ENCODE measurements at places on chromosomes 6 and 20.

GRCh38 chr20:62723768-62724450 is 15.3 kb downstream of the NTSR1 start:
- no peak for DNase-seq

DNA sequence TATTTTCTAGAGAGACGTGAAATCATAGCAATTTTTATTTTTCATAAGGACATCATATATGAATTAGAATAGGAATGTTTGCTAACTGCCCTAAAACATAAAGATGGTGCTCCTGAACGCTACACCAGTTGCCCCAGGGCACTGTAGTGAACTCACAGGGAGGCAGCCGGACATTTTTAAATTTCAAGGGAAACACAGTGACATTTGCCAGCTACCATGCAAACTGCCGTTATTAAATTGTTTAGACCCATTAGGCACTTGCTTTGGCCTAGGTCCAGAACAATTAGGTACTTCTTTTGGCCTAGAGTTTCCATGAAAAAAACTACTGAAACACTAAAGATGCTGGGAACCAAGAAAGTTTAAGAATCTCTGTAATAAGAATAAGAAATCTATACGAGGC is 24.9 kb upstream of the CFAP206 start:
- no peak for DNase-seq

DNA sequence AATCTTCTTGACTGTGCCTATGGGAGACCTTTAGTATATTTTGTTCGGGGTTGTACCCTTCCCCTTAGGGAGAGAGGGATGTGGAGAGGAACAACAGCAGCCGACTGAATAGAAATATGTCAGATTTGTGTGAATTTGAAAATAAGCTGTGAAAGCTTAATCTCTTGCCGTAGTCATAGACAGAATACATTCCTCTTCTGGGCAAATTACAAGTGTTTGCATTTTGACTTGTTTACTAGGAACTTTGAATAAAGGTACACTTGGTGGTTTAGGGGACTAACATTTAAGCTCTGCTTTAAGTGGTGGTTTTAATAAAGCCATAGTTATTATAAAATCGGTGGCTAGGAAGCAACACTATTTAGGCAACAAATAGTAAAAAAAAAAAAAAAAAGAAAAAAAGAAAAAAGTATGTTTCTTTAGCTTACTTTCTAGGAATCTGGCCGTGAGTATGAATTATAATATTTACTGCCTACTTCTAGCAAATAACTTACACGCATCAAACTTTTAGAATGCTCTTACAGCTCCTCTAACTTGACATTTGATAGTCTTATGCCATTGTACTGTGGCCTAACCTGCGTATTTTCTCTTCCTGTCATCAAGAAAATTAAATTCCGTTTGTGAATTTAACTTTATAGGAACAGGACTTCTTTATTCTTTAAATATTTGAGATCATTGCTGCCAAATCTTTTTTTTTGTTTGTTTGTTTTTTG is 65.1 kb downstream of the ZBTB2 start:
- DNase-seq: no peak

GRCh38 chr20:62061851-62062423 is 3.7 kb downstream of the TAF4 start:
- no peak for DNase-seq

DNA sequence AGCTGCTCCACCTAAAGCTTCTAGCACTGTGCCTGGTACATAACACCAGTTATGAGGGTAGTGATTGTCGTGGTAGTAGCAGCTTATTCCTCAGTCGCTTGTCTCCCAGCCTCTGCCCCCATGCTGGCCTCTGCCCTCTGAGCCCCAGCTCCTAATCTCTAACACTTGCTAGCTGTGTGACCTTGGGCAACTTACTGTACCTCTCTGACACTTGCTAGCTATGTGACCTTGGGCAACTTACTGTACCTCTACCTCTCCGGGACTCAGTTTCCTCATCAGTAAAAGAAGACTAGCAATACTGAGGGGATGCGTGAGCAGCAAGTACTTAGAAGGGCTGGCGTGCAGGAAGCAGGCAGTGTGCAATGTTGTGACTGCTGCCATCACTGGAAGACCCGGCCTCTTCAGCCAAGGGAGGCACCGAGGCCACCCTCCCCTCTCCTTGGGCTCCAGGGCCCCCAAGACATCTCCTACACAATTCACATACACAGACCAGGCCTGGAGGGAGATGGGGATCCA is 9.9 kb downstream of the MDFI start:
- no peak for DNase-seq

GRCh38 chr6:88074791-88075190 is 27.1 kb downstream of the SPACA1 start:
- no peak for DNase-seq

- DNase-seq: no peak
Observed at GRCh38 chr6:168990019-168990751, 263.5 kb downstream of the THBS2 start.

DNA sequence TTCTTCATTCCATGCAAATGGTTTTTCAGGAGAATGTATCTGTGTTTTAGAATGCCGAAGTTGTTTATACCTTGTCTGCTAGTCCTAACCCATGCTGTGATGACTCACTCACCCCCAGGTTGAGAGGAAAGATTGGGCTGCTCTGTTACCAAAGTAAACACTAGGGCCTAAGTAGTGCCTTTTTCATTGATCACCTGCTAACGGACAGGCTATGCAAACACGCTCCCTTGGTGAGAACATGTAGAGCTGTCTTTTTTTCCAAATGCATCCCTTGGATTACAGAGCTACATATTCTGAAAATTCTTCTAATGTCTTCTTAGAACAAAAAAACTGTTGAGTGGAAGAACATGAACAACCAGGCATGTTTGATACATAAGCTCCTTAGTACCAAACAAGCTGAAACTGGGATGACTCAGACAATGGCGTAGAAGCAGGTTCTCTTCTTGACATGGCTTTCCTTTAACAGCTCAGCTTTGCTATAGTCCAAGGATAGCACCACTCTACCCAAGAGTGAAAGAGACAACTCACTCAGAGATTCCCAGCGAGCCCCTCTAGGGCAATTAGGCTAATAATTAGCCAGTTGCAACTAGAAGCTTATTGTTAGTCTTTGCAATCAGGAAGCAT is 20.5 kb downstream of the PERP start:
- DNase-seq: no peak

DNA sequence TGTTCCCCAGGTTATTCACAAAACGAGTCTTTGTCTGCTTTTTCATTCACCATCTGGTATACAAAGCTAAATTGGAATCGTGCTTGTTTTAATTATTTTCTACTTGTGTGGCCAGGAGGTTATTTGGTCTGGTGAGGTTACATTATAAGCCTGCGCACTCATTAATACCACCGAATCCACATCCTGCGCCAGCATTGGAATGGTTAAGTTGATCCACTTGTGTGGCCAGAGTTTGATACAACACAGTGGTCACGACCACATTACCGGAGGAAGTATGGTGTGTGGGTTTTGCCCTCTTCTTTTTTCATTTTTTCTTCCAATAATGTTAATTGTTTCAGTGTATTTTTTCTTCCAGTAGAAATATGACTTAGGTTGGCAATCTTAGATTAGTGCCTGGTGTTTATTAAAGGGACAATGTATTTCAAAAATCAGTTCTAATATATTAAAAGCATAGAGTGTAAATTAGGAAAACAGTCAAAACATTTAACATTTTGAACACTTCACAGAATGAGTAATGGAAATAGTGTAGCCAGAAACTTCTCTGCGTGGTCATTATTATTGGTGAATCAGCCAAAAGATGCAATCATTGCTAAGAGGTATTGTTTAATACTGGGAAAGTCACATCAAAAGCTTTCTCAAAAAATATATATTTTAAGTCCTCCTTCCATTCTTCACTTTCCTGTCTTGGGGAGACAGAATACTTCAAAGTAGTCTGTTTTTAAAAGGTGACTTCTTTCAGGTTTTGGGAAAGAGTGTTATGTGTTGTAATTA is 84.5 kb downstream of the JARID2 start:
- peak; percentile 47 for DNase-seq

DNA sequence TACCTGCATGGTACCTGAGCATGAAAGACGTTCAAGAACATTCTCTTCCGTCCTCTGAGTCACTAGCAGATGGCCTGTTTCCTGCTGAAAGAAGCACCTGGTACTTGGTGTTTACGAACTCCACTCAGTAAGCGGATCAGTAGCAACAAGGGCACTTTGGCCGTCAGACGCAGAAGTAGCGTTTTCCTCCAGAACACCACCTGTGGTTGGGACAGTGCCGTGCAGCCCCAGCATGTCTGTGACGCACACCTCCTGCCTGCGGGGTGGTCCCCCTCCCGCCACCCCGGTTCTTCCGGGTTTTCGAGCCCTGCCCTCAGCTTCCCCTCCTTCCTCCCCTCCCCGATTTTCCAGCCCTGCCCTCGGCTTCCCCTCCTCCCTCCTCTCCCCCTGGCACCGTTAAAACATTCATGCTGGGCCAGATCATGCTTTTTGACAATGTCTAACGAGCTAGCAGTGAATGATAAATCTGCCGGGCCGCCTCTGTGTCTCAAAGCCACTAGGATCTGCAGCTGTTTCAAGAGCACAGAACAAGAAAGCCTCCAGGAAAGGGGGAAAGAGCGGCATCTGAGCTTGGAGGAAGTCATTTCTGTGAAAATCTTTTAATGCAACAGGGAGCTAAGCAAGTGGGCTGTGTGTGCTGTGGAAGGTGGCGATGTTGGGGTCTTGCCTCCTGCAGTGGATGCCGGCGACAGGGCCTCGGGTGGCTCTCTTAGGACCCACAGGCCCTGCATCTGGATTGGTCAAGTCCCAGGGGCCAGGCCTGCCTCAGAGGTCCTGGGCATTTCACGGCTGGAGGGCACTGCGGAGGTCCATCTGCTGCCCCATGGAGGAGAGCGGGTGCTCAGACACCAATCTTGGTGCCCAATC is 207.9 kb downstream of the ERMARD start:
- DNase-seq: no peak

GRCh38 chr6:127279815-127280214 is 13.2 kb downstream of the RNF146 start:
- no peak for DNase-seq

- no peak for DNase-seq
Observed at GRCh38 chr6:142784344-142784743, 160.6 kb downstream of the HIVEP2 start.

GRCh38 chr6:159817951-159818739 is 18.1 kb downstream of the PNLDC1 start:
- DNase-seq: no peak

GRCh38 chr6:100126790-100127484 is 132.9 kb upstream of the MCHR2 start:
- DNase-seq: no peak

DNA sequence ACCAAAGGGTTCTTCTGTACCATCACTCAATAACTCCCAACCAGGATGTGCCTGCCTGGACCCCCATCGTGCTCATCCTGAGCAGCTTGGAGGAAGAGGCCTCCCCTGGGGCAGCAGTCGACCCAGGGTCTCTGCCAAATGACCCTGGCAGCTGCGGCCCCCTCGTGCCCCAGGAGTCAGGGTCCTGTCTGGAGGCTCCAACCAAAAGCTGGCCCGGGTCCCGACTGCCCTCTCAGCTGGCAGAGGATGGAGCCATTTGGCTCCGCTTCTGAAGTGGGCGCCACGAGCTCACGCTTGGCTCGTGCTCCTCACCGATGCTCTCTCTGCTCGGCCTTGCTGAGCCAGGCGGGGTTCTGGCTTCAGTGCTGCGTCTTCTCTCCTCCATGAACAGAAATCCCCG is 56.8 kb downstream of the TFAP2C start:
- DNase-seq: no peak

GRCh38 chr6:3075772-3076113 is 7.4 kb downstream of the RIPK1 start:
- no peak for DNase-seq

- peak; percentile 75 for DNase-seq
Observed at GRCh38 chr20:39661833-39662232, 699.7 kb downstream of the DHX35 start.

GRCh38 chr20:34155836-34156235 is 43.8 kb upstream of the EIF2S2 start:
- DNase-seq: no peak

DNA sequence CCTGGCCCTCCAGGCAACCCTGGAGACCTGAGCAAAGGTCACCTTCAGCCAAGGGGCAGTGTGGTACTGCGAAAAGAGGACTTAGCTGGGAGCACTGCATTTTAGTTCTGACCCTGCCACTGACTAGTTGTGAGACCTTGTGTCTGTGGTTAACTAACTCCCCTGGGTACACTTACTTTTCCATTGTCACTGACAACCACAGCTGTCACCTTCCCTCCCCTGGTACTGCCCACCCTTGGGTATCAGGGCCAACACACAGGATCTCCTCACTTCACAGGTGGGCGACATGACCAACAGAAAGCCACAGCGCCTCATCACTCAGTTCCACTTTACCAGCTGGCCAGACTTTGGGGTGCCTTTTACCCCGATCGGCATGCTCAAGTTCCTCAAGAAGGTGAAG is 21.6 kb upstream of the GNRH2 start:
- DNase-seq: no peak

- peak; percentile 74 for DNase-seq
Observed at GRCh38 chr20:52410731-52411234, 219.2 kb upstream of the ZFP64 start.

- no peak for DNase-seq
Observed at GRCh38 chr6:12593771-12594529, 122.6 kb upstream of the PHACTR1 start.

- DNase-seq: no peak
Observed at GRCh38 chr20:59673998-59674445, 69.7 kb downstream of the PHACTR3 start.

- no peak for DNase-seq
Observed at GRCh38 chr20:14410869-14411555, 73.6 kb upstream of the FLRT3 start.

GRCh38 chr6:142700032-142700431 is 244.9 kb downstream of the HIVEP2 start:
- DNase-seq: no peak

DNA sequence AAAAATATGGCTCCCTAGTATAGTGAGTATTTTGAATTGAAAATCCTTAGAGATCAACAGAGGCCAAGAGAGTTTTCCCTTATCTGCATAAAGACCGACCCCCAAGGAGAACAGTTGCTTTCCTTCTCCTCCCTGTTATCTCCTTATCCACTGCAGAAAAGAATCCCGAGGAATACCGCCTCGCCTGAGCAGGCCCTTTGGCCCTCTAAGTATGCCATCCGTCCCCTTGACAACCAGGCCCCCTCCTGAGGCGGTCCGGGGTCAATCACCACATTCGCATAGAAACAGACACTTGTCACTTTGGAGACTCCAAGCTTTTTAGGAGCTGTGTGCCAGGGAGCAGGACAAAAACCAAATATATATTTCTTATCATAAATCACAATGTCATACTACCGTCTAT is 15.9 kb upstream of the GGTLC1 start:
- DNase-seq: no peak
